ENCODE measurements at places on chromosomes 7 and 10.

DNA sequence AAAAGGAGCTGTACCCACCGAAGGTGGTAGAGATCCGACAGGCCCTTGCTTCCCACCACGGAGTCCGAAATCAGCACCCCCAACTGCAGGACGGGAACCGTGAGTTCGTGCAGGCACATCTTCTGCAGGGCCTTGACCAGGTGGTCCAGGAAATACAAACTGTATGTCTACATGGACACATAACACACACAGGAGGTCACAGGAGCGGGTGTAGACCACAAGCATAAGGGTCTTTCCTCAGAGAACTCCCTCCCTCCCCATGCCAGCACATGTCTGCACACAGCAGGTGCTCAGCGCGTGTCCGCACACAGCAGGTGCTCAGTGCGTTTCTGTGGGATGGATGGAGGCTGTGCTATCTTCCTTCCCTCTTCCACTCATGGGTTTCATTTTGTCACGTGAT is 69.7 kb downstream of the CFAP46 start:
- no peak for DNase-seq

GRCh38 chr7:124366118-124366517 is 333.3 kb upstream of the TMEM229A start:
- DNase-seq, result no peak

DNA sequence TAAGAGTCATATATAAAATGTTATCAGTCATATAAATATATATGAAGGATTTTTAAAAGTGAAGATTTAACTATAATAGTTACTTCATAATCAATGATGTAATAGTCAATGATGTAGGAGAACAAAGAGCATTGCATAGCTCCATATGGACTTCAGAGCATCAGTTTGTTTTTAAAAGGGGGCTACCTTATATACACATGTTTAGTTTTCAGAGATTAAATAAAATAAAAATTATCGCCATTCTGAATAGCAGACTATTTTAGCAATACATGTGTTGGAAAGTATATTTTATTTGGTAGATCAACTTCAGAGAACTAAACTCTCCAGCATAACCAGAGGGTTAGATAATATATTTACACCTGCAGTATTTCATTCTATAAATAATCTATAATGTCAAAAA is 29.1 kb upstream of the EPC1 start:
- DNase-seq, result no peak

DNA sequence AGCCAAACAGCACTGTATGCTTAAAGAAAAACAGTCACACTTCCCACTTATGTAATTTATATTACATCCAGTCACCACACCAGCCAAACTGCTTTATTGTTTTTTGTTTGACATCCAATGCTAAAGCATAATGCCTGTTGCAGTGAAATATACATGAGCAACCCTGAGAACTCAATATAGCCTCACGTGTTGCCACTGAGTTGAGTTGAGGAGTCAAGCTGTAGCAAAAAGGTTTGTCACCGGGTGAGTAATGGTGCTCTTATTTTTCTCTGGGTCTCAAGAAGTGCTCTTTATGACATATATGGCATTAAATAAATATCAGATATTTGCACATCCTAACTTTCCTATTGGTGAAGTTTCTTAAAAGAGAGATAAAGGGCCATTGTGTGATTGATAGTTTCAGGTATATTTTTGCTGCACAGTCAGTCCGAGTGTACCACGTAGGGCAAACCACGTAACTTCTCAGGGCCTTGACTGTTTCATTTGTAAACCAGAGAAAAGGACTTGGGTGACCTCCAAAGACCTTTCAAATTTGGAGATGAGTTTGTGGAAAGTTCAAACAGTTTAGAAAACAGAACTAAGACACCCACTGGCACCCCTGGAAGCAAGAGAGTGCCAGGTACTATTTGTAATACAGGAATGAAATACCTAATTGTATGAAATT is 168.5 kb downstream of the CFTR start:
- no peak for DNase-seq

DNA sequence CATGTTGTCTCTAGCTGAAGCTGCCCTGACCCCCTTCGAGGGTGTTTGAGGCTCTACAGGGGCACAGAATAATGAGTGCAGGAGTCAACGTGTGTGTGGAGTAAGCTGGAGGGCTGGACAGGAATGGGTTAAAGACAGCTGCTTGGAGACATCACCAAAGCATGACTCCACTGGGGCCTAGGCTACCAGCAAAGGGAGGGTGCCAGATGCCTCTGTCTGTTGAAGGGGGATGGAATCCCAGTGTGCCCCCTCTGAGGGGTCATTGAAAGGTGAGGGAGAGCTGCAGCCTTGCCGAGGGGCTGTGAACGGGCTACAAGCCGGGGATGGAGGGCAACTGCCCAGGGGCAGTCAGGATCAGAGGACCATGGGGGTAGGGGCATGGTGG is 51.7 kb upstream of the PODXL start:
- peak; percentile 55 for DNase-seq

- no peak for DNase-seq
These were observed 24.8 kb downstream of the FIGNL1 start for GRCh38 chr7:50425318-50425717.

GRCh38 chr10:95394161-95394880 is 103.5 kb upstream of the PDLIM1 start:
- no peak for DNase-seq

DNA sequence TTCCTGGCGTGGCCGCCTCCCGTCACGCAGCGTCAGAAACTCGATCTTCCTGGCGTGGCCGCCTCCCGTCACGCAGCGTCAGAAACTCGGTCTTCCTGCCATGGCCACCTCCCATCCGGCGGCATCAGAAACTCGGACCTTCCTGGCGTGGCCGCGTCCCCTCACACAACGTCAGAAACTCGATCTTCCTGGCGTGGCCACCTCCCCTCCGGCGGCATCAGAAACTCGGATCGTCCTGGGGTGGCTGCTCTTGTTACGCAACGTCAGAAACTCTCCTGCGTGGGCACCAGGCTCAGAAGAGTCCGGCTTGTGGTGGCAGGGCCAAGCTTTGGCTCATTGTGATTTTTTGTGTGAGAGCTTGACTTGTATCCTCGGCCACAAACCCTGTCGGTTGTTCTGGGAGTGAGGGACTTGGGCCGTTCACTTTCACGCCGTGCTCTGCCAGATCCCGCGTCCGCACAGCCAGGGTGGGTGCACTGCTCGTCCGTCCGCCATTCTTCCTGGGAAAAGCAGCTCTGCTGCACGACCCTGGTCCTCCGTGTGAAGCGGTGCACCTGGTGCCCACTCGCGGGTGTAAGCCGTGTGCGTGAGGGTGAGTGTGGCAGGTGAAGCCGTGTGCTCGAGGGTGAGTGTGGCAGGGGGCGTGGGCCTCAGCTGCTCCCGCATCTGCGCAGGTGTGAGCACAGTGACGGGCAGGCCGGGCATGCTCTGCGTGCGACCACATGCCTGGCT is 49.4 kb upstream of the SUN1 start:
- no peak for DNase-seq

DNA sequence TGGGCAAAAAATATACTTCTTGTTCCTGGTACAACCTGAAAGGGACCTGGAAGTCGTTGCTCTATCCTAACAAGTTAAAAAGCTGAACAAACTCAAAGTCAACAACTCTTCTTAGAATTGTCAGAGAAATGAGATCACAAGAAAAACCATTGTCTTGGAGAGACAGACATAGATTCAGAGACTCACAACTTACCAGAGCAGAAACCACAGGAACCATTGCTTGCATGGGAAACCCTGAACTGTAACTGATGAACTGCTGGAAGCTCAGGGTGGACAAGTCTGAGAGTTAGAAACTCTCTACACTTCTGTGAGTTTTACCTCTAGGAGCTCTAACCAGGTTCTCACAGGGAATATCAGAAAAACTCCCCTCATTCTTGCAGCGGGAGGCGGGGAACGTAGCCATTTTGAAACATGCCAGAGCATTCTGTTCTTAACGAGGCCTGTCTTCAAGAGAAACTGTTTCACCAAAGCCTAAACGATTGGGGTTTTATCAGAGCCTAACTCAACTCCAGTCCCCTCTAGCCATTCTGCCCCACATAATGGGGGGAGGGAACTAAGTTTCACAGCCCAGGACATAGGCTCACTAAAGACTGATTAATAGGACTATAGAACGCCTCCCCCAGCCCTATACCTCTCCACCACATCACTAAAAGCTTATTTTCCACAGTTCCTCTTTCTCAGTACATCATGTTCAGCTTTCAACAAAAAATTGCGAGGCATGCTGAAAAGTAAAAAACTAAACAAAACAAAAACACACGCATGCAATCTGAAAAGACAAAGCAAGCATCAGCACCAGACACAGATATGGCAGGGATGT is 12.0 kb upstream of the GSDME start:
- DNase-seq, result no peak

DNA sequence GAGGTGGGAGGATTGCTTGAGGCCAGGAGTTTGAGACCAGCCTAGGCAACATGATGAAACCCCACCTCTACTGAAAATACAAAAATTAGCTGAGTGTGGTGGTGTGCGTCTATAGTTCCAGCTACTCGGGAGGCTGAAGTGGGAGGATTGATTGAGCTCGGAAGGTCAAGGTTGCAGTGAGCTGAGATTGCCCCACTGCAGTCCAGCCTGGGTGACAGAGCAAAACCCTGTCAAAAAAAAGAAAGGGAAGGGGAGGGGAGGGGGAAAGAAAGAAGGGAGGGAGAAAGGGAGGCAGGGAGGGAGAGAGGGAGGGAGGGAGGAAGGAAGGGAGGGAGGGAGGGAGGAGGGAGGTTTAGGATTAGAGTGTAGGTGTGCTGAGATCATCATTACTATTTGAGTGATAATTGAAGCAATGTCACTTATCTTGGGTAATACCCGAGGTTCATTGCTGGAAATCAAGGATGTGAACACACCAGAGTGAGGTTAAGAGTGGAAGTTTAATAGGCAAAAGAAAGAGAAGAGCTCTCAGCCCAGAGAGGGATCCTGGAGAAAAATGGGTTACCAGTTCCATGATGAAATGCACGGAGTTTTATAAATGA is 27.6 kb downstream of the VCL start:
- DNase-seq, result no peak

DNA sequence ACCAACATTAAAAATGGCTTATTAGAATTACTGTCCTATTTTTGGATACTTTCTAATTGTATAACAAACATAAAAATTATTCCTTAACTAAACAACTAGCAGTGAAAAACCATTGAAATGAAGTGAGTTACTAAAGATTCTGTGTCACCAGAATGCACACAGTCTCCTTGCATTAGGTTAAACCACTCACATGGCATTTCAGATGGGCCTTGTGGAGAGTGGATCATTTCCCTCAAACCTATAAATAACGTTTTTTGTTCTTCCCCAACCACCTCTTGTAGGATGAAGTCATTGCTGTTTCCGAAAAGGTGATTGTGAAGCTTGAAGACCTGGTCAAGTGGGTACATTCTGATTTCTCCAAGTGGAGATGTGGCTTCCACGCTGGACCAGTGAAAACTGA is 38.4 kb downstream of the ARID5B start:
- no peak for DNase-seq

- DNase-seq, result no peak
These were observed 573.7 kb downstream of the PARD3 start for GRCh38 chr10:34241226-34242000.

DNA sequence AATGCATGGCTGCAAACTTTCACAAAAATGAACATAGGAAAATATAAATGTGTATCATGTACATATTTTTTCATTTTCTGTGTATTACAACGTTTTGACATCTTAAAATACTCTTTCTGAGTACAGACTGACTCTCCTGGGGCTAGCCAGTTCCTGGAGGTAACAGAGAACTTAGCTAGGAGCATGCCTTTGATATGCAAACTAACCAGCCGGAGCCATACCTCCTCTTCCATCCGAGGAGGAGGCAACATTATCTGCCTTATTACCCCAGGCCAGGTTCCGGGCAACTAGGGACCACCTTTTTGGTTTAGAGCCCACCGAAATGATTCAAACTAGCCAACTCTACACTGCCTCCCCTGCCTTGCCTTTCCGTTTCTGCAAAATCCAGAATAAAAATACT is 33.7 kb upstream of the HECW1 start:
- DNase-seq, result no peak

DNA sequence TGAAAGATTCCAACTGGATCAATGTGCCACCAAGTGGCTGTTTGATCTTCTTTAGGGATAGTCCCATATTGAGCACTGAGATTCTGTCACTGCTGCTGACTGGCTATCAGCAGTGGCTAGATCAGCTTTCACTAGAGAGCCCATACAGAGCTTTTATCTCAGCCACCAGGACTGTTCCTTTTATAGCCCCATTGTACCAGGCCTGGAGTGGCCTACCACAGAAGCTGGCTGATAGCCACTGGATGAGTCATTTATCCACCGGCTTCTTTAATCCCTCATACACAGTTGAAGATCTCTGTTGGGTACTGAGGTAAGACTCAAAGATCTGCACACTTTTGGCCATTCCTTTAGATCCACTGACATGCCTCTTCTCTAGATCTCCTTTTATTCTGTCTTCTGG is 1101.1 kb downstream of the SORCS3 start:
- DNase-seq, result no peak

DNA sequence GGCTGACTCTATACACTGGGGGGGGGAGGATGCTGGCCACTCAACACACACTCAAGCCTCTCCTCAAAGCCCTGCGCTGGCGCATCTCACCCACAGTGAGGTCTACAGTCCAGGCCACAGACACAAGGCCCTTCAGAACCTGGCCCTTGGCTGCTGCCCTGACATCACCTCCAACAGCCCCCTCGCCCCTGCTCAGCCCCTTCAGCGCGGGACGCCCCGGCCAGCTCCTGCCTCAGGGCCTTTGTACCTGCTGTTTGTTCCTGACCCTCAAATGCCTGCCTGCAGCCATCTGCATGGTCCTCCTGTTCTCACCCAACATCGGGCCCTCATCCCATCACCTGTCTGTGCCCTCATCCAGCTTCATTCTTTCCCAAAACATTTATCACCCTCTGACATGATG is 572.6 kb downstream of the DNAJB6 start:
- DNase-seq, result no peak

DNA sequence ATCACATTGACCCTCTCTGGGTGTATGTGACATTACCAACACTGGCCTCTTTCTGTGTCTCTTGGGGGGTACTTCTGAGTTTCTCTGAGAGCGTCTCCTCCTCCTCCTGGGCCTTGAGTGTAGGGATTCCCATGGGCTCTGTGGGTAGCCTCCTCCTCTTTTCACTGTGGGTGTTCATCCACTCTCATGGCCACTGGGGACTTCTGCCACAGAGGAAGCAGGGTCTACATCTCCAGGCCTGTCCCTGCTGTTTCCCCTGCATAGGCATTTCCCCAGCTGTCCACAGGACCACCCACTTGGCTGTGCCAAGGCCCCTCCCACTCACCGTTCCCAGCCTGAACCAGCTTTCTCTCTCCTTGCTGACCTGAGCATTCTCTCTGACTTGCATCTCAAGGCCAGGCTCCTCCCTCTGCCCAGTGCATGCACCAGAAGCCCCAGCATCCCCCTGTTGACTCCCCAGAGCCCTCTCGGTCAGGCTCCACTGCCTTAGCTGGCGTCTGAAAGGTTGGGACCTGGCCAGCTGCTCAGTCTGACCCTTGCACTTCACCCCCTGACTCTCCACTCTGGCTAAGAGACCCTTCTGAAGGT is 487.6 kb downstream of the GLRX3 start:
- DNase-seq, result no peak

- no peak for DNase-seq
These were observed 95.5 kb downstream of the OAT start for GRCh38 chr10:124323111-124323725.

- DNase-seq, result peak; percentile 54
These were observed 77.4 kb downstream of the PON1 start for GRCh38 chr7:95246831-95247370.

All from NCI-H2171 (cell line).